ENCODE measurements at places on chromosomes 6 and 20. TPM values are rescaled to one million over a fixed set of nuclear protein-coding genes. Genes with fewer than 3 reads are reported as not detected.
A peak's percentile ranks its signal among the peaks of the same experiment; 100 is the strongest.

DNA sequence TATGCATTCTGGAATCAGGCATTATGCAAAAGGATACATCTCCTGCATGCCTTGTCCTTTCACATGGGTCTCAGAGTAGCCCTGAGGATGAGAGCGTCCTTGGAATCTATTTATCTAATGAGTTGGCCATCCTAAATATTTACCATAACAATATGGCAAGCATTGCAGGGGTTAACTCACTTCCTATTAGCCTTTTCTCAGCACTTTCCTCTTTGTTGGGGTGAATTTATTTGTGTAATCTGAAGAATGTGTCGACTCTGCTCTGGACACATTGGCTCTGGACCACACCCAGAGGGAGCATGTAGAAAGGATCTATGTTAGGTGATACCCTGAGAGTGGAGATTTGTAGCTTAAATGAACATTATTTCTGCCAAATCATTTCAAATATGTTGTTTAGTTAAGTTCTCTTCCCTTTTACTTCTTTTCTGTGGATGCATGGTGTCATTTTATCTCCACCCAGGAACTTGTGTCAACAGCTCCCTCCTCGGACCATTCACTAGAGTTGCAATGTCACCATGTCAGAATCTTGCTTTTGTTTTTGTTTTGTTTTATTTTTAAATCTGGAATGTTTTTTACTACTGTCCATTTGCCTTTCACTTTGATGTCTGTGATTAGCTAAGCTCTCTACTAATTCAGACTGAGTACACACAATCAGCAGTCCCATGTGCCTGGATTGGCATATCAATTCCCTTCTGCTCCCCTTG is 757.0 kb upstream of the MMS22L start:
- peak; percentile 3 for DNase-seq

- peak; percentile 69 for DNase-seq
Observed at GRCh38 chr20:40532103-40532502, 156.9 kb downstream of the MAFB start.

DNA sequence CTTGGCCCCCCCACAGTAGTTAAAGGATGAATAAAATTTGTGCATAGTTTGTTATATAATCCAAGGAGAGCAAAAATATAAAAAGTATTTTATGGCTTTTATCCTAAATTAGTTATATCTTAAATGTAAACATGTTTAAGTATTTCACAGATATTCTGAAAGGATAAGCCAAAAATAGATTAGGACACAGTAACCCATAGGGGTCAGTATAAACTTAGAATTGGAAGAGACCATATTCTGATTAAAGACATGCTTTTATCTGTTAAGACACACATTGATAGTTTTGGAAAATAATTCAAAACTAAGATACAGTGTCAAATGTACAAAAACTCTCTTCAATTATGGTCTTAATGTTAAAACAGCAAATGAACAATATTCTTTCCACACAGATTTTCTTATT is 4.5 kb upstream of the SERINC1 start:
- DNase-seq, result peak; percentile 37

DHX35 gene
- total RNA-seq, result 14.7 TPM

SNAP25 gene
- total RNA-seq, result not detected

Data from HT-29 (cell line).